ENCODE measurements at places on chromosomes 5 and 9. TPM values are rescaled to one million over a fixed set of nuclear protein-coding genes. Genes with fewer than 3 reads are reported as not detected.

Gene GNA14
- 1.4 TPM for polyA plus RNA-seq

DNA sequence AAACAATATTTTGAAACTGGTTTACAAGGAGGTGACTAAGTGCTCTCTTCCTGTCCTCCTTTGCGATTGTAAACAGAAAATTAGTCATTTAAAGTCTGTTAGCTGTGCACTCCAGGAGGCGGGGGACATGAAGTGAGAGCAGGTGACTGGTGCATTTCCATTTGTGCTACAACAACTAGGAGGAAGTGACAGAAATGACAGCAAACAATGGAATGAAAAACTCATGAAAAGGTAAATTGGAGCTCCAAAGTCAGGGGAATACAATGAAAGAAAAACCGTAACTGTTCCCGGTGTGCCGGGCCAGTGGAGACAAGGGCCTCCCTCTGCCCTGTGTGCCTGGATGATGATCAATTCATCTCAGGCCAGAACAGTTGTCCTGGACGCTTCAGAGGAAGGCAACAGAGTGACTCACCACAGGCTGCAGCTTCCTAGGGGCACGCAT, 439.9 kb downstream of the GADD45G start:
- no peak overlapping the region for H3K27ac ChIP-seq
- H3K4me3 ChIP-seq: no peak overlapping the region
- H3K4me1 ChIP-seq: no peaks in the 10 kb centered on the region

DNA sequence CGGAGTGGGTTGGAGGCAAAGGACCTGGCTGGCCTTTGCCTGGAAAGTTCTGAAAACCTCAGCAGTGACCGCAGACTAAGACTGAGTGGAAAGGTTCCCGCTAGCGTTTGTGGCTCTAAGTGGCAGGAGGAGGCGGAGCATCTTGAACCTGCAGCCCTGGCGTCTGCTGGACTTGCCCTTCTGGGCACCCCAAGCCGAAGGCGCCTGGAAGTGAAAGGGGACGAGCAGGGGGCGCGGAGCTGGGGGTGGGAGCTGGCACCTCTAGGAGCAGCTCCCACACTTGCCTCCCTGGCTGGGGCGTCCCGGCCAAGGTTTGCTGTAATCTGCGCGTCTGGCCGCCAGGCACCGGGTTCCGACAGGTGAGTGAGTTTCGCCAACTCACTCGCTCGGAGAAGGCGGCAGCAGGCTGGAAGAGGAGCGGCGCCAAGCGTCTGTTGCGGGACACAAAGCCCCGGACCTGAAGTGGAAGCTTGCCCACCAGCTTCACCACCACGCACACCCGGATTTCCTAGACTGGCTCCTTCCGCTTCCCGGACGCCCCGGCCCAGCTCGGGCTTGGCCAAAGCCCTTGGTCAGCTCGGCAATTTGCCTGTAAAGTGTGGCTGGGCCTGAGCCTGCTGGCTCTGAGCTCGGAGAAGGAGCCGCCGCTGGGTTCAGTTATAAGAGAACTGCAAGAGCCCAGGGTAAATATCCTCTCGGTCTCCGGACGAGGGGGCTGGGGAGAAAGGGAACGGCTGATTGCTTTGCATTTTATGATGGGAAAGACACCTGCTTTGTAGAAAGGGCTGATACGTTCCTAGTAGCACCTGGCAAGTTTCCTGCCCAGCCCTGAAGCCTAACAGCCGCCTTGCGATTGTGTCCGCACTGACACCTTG, at the start of gene GNA14:
Gene GNA14 (minus strand): TSS at position 89 of the 875 bp plus-strand sequence. CDS start 529 bp downstream, outside the sequence.
- DNase-seq: no peak
- H3K4me1 ChIP-seq: peaks cover 5% of the 10 kb centered on the region
- H3K36me3 ChIP-seq: no peaks in the 10 kb centered on the region

DNA sequence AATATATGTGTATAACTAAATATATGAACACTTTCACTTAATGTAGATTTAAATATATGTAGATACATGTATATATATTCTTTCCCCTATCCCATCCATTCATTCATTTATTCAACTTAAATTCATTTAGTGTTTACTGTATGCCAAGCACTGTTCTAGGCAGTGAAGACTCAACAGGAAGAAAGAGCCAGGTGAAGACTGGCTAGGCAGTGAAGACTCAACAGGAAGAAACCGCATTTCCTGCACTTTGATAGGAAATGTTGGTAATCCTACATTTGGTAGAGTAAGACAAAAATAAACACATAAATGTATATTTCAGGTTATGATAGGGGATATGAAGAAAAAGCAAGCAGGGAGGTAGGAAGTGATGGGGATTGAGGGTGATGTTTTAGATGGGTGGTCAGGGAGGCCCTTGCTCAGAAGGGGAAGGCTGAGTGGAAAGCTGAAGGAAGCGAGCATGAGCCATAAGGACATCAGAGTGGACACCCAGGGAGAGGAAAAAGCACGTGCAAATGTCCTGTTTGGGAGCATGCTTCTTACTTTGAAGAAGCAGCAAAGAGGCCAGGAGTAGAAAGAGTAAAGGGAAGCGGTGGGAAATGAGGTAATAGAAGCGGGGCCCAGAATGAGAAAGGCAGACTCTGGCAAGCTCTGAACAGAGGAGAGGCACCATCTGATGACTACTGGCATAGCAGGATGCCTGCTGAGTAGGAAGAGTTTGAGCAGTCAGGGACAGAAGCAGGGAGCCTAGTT, 227.8 kb upstream of the MAP3K1 start:
- no peaks in the 10 kb centered on the region for H3K36me3 ChIP-seq
- H3K4me3 ChIP-seq: no peak overlapping the region
- DNase-seq: peak; percentile 41
- peak overlapping the region; percentile 88 for H3K27ac ChIP-seq

Gene FKTN
- polyA plus RNA-seq: 7.1 TPM

DNA sequence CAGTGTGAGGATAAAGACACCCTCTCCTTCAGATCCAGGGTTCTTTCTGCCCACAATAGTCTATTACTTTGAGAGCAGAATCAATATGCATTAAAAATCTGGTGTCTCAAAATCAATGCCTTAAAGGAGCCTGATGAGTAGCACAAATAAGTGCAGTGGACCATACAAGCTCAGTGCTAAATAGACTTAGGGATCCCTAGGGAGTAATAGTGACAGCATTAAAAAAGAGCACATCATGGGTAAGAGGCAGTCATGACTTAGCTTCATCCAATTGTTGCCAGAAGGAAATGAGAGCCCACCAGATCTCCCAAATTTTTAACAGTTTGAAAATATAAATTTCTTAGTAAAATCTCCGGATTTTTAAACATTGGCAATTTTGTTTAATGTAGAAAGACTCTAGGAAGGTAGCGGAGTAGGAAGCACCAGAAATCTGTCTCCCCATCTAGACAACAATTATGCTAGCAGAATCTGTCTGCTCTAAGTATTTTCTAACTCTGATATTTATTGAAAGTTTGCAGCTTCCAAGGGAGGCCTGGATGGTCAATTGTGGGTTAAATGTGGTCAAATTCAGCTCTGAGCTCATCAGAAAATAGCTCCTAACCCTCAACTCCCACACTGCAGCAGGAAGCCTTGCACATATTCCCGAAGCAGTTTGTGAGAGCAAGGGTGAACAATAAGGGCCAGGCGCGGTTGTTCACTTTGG, 443.9 kb downstream of the TLE1 start:
- no peaks in the 10 kb centered on the region for H3K27me3 ChIP-seq
- no peak for DNase-seq
- no peaks in the 10 kb centered on the region for H3K4me1 ChIP-seq
- H3K4me3 ChIP-seq: no peak overlapping the region
- H3K36me3 ChIP-seq: no peaks in the 10 kb centered on the region
